ENCODE measurements at places on chromosomes 3 and 15.

DNA sequence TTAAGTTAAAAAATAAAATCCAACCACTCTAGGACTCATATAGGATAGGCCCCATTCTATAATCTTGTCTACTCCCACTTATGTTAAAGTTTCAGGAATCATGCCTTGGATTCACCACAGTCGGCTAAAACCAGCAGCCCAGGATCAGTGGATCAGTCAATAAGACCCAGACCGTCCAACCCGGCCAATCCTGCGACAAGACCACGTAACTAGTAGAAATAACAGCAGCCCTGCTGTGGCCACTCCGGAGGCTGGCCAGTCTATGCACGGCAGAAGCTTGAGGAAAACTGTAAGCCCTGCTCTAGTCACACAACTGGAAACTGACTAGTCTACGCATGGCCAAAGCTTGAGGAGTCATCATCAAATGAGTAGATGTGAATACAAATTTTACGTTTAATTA, 12.8 kb upstream of the SLC9C1 start:
- DNase-seq, result no peak

DNA sequence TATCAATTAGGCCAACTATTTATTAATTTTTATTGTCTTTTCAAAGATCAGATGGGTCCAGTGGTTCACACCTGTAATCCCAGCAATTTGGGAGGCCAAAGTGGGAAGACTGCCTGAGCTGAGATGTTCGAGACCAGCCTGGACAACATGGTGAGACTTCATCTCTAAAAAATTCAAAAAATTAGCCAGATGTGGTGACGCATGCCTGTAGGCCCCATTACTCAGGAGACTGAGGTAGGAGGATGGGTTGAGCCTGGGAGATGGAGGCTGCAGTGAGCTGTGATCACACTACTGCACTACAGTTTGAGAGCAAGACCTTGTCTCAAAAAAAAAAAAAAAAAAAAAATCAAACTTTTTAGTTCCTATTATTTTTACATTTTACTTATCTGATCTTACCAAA, 8.2 kb downstream of the AP3S2 start:
- DNase-seq, result no peak

DNA sequence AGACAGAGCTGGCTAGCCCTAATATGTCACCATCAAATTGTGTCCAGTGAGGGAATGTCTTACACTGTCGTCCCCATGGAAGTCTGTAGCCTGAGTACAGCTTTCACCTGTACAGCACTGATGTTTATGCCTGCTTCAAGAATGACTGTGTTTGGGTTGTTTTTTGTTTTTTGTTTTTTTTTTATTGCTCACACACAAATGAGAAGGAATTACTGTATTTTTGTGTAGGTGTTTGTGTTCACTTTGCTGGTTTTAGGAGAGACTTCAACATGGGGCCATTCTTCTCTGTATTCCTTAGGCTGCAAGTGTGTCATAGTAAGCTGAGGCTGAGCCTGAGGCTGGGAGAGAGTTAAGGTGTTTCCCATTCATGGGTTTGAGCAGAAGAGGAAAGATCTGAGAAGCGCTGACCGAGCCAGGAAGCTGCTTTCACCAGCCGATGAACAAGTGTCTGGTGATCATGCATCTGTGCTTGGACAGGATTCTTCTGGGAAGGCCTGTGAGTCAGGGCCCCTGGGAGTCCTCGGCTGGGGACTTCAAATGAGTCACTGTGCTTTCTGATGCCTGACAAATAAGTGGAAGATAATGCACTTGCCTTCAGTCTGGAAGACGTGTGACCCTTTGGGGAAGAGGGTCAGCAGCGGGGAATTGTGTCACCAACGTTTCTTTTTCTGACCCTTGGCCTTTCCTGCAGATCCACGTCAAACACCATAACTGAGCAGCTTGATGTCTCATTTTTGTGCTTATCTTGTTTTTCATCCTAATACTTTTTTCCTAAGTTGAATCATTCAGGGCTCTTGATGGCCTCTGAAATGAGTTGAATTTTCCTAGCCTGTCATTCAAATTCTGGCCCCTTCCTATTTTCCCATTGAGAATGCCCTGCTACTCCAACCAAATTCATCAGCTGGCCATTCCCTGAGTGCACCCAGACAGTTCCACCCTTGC, 36.7 kb upstream of the ZBTB38 start:
- DNase-seq, result no peak

DNA sequence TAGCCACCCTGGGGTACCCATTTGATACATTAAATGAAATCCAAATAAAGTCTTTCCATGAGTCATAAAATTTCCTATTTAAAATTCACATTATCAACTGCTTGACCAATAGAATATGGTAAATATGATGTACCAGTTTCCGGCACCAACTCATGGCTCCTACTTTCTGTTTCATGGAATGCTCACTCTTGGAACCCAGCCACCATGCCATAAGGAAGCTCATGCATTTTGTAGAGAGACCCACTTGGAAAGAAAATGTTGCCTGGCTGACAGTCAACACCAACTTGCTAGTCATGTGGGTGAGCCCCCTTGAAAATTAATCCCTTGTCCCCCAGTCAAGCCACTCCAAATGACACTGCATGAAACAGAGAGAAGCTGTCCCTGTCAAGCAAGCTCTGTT, 57.2 kb downstream of the WWTR1 start:
- DNase-seq, result no peak

GRCh38 chr3:6781092-6781491, 79.8 kb upstream of the GRM7 start:
- DNase-seq, result no peak

GRCh38 chr3:107990433-107990832, 100.4 kb downstream of the CD47 start:
- no peak for DNase-seq
